ENCODE measurements at places on chromosomes 5 and 9.
A peak's percentile ranks its signal among the peaks of the same experiment; 100 is the strongest.

DNA sequence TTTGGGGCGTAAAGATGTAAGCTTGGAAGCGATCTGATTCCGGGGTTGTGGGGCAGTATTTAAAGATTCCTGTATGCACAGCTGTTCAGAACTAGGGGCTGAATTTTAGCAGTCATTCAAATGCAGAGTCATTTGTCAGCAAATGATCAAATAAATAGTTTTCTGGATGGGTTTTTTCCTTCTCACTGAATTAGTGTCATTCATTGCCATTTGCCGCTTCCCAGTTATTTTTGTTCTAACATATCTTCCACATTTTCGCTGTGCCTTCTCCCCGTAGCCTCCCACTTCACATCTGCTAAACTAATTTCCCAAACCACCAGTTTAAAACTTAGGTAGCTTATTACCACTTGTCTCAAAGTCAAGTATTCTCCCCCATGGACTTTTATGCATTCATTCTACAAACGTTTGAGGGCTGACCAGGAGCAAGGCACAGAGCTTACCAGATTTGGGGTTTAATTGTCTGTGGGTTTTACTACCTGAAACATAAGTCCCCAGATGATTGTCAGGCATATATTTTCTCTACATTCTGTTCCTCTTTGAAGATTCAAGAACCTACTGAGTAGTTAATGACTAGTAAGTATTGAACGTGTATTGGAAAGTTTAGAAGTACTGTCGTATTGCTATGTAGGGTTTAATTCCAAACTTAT, 41.3 kb upstream of the CKMT2 start:
- no peak for DNase-seq

DNA sequence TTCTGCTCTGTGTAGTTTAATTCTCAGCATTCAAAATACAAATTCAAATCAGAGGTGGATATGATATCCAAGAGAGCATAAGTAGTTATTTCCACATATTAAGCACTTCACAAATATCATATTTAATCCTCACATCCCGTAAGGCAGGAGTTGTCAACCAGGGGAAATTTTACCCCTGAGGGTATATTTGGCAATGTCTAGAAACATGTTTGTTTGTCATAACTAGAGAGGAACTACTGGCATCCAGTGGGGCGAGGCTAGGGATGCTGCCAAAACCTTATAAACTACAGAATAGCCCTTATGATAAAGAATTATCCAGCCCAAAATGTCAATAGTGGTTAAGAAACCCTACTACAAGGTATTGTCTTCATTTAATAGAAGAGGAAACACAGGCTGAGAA, 619.4 kb downstream of the SLCO4C1 start:
- DNase-seq = no peak

- DNase-seq = no peak
Measured at GRCh38 chr9:122197426-122197825, 31.3 kb downstream of the LHX6 start.

- no peak for DNase-seq
Measured at GRCh38 chr5:139565411-139566305, 4.5 kb downstream of the UBE2D2 start.

DNA sequence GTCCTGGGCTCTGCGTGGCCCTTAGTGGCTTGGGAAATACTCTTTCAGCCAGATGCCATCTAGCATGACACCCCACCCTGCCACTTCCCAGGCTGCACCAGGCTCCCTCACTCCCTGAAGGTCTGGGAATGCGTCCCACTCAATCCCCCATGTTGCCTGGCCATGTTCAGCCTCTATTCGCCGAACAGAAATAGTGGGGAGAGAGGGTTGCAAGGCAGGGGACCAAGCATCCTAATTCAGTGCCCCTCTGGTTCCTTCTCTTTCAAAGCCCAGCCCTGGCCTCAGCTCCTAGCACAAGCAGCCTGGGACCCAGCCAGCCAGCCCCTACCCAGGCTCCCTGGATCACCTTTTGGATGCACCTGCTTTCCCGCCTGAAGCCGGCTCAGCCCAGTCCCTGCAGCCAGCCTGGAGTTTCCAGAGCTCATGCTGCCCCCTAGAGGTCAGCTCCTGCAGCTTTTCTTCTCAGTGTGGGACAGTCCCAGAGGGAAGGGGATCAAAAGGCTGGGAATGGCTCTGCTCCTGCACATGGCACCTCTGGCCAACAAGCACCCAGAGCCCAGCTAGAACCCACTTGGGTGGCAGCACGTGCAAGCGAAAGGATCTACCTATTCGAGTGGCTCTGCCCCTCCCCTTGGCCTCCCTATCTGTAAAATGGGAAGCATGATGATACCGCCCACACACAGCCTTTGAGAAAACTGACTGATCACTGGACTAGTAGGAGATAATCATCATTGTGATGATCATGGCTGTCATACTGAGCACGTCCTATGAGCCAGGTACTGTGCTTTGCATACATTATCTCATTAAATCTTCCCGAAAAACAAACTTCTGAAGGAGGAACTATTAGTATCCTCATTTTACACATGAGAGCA, 48.7 kb upstream of the C5orf58 start:
- peak; percentile 4 for DNase-seq

- DNase-seq = no peak
Measured at GRCh38 chr5:34722183-34722582, 66.1 kb downstream of the RAI14 start.

GRCh38 chr5:29402270-29402669, 1791.2 kb upstream of the CDH6 start:
- DNase-seq = no peak

DNA sequence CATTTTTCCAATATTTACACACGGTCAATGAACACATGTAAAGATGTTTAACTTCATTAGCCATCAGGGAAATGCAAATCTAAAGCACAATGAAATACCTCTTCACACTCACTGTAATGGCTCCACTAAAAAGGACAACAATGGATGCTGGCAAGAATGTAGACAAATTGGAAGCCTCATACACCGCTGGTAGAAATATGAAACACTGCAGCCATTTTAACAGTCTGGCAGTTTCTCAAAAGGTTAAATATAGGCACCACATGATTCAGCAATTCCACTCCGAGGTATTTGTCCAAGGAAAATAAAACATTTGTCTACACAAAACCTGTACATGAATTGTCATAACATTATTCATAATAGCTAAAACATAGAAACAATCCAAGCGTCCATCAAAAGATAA, 20.0 kb downstream of the RNF145 start:
- DNase-seq = no peak

GRCh38 chr5:72878854-72879253, 62.4 kb downstream of the TNPO1 start:
- DNase-seq = no peak

GRCh38 chr5:16733331-16734006, 116.7 kb upstream of the RETREG1 start:
- no peak for DNase-seq

GRCh38 chr9:13941714-13942113, 372.2 kb downstream of the NFIB start:
- no peak for DNase-seq

GRCh38 chr9:127154003-127154389, 31.6 kb upstream of the ANGPTL2 start:
- DNase-seq = no peak

GRCh38 chr5:59587489-59588337, 305.8 kb downstream of the PDE4D start:
- DNase-seq = no peak

DNA sequence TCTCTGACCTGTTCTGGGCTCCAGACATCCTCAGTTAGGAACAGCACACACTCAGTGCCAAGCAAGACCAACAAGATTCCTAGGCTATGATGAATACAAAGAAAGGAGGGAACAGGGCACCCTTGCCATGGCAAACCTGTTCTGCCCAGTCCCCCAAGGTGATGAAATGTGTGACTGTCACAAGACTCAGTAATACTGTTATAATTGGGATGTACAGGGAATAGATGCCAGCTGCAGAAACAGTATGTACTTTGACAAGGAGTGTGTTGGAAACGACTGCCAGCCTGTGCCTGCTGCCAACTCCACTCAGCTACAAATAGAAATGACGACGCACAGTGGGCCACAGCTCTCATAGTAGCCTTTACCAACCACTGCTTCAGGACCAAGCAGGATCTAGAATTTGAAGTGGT, 453.0 kb downstream of the EFNA5 start:
- DNase-seq = no peak

- DNase-seq = no peak
Measured at GRCh38 chr5:45694255-45694814, 1.8 kb downstream of the HCN1 start.

GRCh38 chr9:98974554-98974953, 30.8 kb downstream of the COL15A1 start:
- no peak for DNase-seq

Measured in stimulated activated CD8-positive, alpha-beta memory T cell treated with anti-CD3 and anti-CD28 coated beads, Interleukin-15, amount 100 ng/mL, for 1 hour (primary cell).